ENCODE measurements at places on chromosomes 16 and 17.

DNA sequence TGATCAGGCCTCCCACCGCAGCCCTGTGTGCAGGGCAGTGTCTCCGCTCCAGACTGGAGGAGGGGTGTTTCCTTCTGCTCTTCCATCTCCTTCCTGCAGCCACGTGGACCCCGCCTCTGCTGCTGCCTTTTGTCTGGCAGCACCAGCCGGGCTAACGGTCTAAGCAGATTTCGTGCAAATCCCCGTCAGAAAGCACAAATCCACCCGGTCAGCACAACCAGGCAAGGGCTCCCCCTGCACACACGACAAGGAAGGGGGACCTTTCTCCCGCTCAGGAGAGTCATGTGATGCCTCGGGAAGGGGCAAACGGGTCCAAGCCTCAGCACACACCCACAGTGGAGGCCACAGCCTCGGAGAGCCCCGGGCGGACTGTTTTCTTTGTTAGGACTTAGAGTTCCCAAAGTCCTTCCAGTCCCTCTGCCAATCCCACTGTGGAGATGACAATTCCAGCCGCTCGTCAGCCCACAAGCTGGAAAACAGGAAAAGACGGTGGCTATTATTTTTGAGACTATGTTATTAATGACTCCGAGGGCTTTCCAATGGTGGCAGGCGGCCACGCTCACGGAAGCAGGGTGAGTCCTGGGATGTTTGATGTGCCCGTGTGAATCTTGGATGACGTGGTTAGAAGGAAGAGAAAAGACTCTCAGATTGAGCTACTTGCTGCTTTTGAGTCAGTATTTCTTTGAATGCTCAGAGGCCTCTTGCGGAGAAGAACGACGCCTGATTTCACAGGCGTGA, 22.5 kb upstream of the MEAK7 start:
- no peak for DNase-seq

- no peak for DNase-seq
Measured at GRCh38 chr16:57723170-57723569, 12.4 kb upstream of the KATNB1 start.

GRCh38 chr17:51088287-51088686, 32.4 kb downstream of the SPAG9 start:
- no peak for DNase-seq

DNA sequence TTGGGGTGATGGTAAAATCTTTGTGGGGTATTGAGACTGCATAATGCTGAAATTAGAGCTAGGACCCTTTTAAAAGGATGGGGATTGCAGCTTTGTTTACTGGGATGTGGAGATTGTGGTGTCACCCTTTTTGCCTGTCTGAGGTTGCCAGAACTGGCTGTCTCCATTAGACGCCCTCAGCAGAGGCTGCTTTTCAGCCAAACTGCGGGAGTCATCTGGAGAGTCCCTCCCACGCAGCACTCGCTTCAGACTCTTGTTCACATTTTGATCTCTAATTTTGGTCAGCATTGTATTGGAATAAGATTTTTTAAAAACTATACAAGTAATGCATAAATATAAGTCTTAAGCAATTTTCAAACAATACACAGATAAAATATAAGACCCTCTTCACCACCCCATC, 27.9 kb upstream of the JPT2 start:
- no peak for DNase-seq

- no peak for DNase-seq
Measured at GRCh38 chr17:71057938-71058337, 888.6 kb downstream of the KCNJ2 start.

GRCh38 chr17:3635474-3636153, 436 bp downstream of the SHPK start:
- DNase-seq = no peak

Measured in NCI-H2081 treated with DMSO at 0.1 percent for 48 hours (cell line).